ENCODE measurements at places on chromosomes 7 and 10. TPM values are rescaled to one million over a fixed set of nuclear protein-coding genes. Genes with fewer than 3 reads are reported as not detected.

Gene CEP41
- 10.4 TPM for total RNA-seq

Gene ANXA8L1
- 114 TPM for total RNA-seq

Gene ACSM6
- total RNA-seq = not detected

Gene DOCK1
- total RNA-seq = 25.5 TPM

Gene ASZ1
- total RNA-seq = not detected

Gene PTN
- total RNA-seq = not detected

Gene ZEB1
- total RNA-seq = 6.2 TPM

Gene GPR15LG
- not detected for total RNA-seq

Gene FAM25G
- total RNA-seq = 1.1 TPM

Gene PIK3CG
- not detected for total RNA-seq

Gene ANKRD22
- total RNA-seq = 0.22 TPM

Gene NUTM2E
- 0.31 TPM for total RNA-seq

Gene AGBL3
- 1.5 TPM for total RNA-seq

Gene GJD4
- 0.08 TPM for total RNA-seq

Gene TRIM50
- total RNA-seq = not detected

Gene LIPF
- total RNA-seq = not detected

Gene IRF5
- total RNA-seq = 13.4 TPM

Gene EBF3
- 0.19 TPM for total RNA-seq

Gene MMD2
- not detected for total RNA-seq

Gene NKX2-3
- 0.08 TPM for total RNA-seq

Gene KIF5B
- 65.1 TPM for total RNA-seq

Gene NAT16
- 0.15 TPM for total RNA-seq

Gene CCDC172
- total RNA-seq = not detected

Gene BEND7
- total RNA-seq = 10.5 TPM

Gene PNLIP
- 0.12 TPM for total RNA-seq

Gene ALOX5
- 0.83 TPM for total RNA-seq

Gene STAG3
- 0.23 TPM for total RNA-seq

Gene CYP2C19
- 0.12 TPM for total RNA-seq

Gene SLC18A3
- not detected for total RNA-seq

Gene SNX10
- 4.9 TPM for total RNA-seq

Gene PTPN20
- total RNA-seq = 3.9 TPM

Gene ADRA2A
- total RNA-seq = not detected

Gene CALML3
- total RNA-seq = not detected

Gene SLC26A5
- total RNA-seq = not detected

Gene SPDYE8
- not detected for total RNA-seq

Gene PRPS1L1
- not detected for total RNA-seq

Gene CH25H
- total RNA-seq = 0.36 TPM

Gene SYT15
- 3.3 TPM for total RNA-seq

Gene HOXA5
- total RNA-seq = 5.8 TPM

Gene CXCL12
- 0.31 TPM for total RNA-seq

Gene LBX1
- total RNA-seq = not detected

Gene C10orf105
- not detected for total RNA-seq

Gene ELFN1
- total RNA-seq = 0.23 TPM

Gene IFIT1
- 4.3 TPM for total RNA-seq

Gene HTR5A
- not detected for total RNA-seq

Gene NPTX2
- total RNA-seq = 0.14 TPM

Gene CHST3
- total RNA-seq = 53.7 TPM

Gene MALRD1
- not detected for total RNA-seq

Gene HOXA3
- total RNA-seq = 6.9 TPM

Gene STK17A
- total RNA-seq = 26.8 TPM

Gene CEP55
- total RNA-seq = 68.6 TPM

Gene ZNF92
- 5.3 TPM for total RNA-seq

Gene DPYSL4
- 18.9 TPM for total RNA-seq

Gene PUS7
- 24.6 TPM for total RNA-seq

Gene CUZD1
- total RNA-seq = 1.6 TPM

Gene RAB11FIP2
- 8.5 TPM for total RNA-seq

Data from A549 treated with Mapracorat at 1 μM for 4 hours (cell line).